ENCODE measurements at places on chromosomes 12 and 14.

GRCh38 chr12:122040579-122041386 is 19.1 kb downstream of the BCL7A start:
- no peak for DNase-seq

DNA sequence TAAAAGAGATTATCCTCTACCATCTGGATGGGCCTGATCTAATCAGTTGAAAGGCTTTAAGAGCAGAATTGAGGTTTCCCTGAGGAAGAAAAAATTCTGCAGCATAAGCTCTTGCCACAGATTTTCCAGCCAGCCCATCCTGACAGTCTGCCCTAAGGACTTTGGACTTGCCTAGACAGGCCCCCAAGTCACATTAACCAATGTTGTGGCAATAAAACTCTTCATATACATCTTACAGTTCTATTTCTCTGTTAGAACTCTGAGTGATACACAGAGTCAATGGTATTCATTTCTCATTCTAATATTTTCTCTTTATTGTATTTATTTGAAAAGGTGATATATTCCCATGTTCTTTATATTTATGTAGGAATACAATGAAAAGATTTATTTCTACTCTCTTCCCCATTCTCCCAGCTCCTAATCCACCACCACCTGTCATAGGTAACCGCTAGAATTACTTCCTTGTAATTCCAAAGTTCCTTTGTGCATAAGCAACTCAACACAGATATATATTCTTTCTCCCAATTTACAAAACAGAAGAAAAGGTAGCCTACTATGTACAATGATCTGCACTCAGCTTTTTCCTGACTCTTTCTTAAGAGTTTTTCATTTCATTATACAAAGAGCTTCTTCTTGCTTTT is 182.1 kb downstream of the CAPZA3 start:
- DNase-seq, result no peak

DNA sequence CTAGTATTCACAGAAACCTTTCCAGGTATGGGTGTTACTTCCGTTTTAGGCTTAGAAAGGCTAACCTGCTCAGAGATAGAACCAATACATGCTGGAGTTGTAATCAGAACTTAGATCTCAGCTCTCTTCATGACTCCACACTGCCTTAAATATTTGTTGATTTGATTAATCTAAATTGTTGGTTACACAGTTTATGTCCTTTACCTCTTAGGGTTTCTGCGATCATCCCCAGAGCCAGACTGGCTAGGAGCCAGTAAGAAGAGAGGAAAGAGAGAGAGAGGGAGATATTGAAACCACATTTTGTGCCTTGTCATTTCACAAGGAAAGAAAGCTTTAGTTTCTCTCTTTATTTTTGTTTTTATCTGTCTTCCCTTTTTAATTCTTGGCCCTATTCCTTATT is 16.8 kb upstream of the MGP start:
- DNase-seq, result no peak

- no peak for DNase-seq
These were observed 132.1 kb upstream of the SOX5 start for GRCh38 chr12:24081606-24082005.

DNA sequence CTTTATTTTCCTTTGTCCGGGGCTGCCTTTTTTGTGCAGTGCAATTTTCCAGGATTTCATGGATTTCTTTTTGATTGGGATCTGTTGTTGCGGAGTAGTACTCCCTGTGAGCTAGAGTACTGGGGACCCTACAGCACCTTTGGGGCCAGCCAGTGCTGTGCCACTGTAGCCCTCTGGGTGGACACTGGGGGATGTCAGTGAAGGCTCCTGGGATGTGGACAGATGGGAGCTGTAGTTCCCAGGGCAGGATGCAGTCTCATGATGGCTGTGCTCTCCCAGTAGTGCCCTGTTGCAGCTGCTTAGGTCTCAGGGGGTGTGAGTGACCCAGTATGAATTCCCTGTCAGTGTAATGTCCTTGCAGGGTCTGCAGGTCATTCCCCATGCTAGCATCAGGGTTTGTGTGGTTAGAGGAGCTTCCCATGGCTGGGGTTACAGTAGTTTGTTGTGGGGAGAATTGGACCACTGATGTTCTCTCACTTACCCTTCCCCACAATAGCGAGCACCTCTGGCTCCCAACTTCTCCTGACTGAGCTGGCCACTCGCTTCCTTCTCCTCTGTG is 72.2 kb downstream of the BRMS1L start:
- DNase-seq, result no peak

- no peak for DNase-seq
These were observed 118.6 kb downstream of the TRMT5 start for GRCh38 chr14:60862283-60862682.

DNA sequence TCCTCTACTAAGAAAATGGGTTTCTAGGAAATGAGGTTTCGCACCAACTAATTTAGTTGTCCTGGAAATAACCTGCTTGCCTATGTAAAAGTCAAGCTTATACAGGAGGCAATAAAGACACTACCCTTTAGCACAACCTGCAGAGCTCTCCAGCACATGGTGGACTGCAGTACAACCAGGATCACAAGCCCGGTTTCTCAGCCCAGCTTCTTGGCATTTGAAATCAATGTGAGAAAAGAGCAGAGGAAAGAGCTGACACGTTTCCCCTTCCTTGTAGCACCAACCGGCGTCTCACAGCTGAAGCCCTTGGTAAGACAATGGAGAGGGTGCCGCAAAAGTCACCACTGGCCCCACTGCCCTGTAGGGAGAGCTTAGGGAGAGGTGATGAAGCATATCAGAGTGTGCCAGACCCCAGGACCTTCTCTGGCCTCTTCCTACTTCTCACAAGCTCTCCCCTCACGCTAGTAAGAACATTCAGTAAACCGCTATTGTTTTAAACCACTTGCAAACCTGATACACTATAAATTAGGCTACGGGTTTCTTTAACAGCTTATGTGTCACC is 8.6 kb downstream of the SPTLC2 start:
- no peak for DNase-seq

DNA sequence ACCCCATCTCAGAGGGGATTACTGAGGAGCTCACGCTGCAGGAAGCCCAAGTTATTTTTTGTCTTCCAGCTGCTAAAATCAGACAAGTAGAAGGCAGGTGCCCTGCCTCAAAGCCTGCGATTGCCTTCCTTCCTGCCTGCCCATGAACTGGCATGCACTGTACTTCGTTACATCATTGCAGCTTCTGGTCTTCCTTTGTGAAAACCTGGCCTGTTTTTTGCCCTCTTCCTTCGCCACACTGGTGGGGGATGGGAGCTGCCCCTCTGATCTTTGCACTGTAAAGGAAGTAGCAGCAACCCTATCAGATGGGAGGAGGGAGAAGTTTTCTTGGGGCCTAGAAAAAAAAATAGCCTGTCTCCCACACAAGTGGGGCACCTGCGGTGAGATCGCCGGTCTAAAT is 1098.7 kb downstream of the BCL11B start:
- no peak for DNase-seq

DNA sequence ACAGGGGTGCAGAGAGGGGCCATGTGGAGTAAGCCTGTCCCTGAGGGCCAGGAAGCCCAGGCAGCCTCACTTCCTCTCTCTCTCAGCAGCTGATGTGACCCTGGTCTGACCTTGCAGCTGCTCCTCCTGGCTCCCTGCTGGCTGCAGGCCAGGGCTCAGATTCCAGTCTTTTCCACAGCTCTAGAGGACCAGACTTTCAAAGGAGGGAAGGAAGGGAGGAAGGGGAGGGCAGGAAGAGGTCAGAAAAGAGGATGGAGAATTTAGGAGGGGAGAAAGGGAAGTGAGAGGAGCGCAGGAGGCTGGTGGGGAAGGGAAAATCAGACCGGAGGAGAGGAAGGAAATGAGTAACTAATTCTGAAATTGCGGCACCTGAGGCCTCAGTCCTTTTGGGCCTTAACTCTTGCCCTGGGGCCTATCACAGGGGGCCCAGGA is 40.9 kb upstream of the VASH1 start:
- no peak for DNase-seq

GRCh38 chr12:112182499-112182898 is 57.1 kb downstream of the TRAFD1 start:
- DNase-seq, result no peak

DNA sequence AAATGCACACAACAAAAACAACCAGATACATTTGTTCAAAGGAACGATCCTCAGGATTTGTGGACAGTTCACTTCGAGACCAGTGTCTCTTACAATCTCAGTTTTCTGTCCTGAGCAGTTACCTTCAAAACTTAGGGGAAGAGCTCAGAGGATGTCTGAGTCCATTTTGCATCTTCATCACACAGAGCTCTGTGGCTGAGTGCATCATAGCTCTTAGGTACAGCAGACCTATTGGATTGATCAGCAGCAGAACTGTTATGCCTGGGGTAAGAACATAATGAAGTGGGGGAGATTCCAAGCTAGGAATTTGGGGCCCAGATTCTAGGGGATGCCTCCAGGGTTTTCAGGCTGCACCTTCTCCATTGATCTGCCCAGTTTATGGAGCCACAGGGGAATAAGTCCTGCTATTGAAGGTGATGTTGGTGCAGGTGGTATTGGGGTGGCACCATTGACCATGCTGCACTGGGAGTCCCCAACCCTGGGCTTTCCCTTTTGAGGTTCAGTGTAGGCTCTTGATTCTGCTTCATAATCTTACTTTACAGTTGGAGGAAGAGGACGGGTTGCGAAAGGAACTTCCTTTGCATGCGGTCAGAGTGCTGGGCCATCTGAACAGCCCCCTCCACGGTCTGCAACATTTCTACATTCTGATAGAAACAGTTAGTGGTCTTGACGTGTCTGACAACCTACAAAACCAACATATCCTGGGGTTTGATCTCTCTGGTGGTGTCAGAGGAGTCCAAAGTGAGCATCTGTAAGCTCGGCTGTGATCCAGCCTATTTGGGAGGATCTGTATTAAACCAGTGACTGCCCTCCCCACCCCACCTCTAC is 112.8 kb downstream of the CHST11 start:
- DNase-seq, result no peak

GRCh38 chr14:53963320-53964227 is 6.9 kb upstream of the BMP4 start:
- no peak for DNase-seq

DNA sequence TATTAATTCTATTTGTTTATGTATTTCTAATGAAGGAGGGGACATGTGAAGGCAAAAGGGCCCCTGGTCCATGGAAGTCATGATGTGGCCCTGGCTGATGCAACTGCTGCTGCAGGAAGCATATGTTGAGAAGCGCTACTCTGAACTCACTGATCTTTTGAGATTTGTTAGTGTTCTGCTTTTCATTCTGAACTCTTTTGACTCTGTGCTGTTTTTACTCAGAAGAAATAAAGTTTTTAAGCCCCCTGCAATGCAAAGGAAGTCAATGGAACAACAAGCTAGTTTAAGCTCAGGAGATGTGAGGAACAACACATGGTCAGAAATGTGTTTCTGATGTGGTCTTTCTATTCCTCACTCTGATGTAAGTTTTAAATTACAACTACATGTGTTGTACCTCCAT is 88.9 kb upstream of the BTG1 start:
- no peak for DNase-seq

DNA sequence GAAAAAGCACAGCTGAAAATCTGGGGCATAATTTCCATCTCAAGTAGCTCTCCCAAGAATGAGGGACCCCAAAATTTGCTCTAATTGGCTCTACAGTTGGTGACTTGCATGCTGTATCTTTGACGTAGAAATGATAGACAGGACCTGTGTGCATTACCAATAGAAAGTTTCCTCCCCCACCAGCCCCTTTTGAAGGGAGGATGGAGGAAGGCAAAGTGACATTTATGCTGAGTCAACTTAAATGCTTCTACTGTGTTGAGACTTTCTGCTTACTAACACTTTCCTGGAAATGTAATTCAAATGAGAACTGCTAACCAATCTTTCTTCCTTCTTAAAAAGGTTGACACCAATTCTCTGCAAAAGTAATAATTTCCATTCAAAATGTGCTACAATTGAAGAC is 31.9 kb downstream of the TSPAN8 start:
- DNase-seq, result no peak

DNA sequence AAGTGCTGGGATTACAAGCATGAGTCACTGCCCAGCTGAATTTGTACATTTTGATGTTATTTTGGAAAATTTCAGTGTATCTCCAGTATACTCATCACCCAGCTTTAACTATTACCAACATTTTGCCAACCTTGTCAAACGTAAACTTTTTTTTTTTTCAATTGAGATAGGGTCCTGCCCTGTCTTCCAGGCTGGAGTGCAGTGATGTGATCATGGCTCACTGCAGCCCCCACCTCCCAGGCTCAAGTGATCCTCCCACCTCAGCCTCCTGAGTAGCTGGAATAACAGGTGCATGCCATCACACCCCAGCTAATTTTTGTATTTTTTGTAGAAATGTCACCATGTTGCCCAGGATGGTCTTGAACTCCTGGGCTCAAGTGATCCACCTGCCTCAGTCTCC is 29.2 kb downstream of the MDM2 start:
- DNase-seq, result no peak

DNA sequence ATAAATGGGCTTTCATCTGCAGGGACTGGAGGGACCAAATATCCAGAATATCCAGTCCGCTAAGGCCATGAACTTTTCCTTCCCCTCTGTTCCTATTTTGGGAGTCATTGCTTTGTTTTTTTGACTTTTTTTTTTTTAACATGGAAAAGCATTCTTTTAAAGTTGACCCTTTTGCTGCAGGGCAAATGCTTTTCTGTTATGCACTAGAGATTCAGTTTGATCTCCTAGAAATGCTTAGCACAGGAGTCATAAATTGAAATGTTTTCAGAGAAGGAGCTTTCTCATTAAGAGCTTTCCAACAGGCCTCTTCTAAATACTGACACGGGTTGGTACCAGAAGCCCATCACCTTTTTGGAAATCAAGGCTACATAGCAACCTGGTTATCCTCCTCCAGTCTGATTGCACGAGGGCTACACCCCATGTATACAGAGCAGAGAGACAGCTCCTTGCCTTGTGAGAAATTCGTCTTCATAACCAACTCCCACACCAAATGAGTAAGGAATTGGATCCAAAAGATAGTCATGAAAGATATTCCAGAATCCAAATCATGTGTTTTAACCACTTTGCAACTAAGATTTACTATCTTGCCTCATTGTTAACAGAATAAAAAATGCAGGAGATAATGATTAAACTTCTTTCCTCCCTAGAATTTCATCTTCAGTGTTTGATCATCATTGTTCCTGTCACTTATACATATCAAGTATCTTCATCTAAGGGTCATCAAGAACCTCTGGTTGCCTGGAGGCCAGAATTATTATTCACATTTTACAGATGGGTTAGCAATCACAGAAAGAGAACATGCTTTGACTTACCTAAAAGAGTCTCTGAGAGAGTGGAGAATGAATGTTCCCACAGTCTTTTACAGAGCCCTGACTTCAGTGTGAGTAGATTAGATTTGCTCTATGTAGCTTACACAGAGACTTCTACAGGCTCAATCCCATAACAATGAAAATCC is 389.4 kb downstream of the ZFP36L1 start:
- DNase-seq, result no peak

DNA sequence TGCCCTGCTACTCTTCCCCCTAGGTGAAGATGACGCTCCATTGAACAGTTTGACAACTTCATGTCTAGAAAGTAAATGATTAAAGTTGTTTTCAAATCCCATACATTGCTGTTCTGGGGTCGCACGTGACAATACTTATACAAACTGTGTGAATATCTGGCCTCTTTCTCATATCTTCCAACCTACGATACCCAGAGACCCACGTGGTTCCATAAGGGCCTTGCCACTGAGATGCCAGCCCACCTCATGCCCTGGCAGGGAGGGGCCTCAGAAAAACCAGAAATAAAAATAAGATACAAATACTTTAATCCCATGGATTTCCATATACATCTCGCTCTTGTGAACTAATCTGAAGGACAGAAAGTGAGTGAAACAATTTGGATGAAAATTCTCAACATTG is 4.5 kb downstream of the GZMB start:
- DNase-seq, result no peak

- no peak for DNase-seq
These were observed 25.8 kb upstream of the MSI1 start for GRCh38 chr12:120394483-120395367.

- no peak for DNase-seq
These were observed 349.7 kb downstream of the NRXN3 start for GRCh38 chr14:78519863-78520262.

GRCh38 chr14:55691659-55692058 is 111.7 kb downstream of the KTN1 start:
- no peak for DNase-seq

Measured in cortex of kidney (tissue), 1 donor.